ENCODE measurements at places on chromosomes 11 and 22.

DNA sequence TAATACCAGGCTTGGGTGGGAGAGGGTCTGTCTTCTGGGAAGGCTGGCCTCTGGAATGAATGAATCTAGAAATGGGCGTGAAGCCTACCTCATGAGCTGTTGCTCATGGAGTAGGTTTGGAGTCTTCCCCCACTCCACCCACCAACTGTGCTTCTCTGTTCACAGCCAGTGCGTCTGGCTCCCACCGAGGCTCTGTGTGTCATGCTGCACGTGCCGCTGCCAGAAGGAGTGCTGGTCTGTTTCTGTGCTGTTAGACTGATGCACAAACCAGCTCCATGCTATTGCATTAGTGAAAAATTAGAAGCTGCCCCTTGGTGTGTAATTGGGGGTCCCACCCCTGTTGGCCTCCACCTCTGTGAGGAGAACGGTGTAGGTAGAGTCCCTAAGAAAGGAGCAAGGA lies 132.3 kb upstream of the PARVA start:
- DNase-seq, result no peak

GRCh38 chr22:24944217-24944937 lies 2.1 kb downstream of the LHFPL7 start:
- no peak for DNase-seq

DNA sequence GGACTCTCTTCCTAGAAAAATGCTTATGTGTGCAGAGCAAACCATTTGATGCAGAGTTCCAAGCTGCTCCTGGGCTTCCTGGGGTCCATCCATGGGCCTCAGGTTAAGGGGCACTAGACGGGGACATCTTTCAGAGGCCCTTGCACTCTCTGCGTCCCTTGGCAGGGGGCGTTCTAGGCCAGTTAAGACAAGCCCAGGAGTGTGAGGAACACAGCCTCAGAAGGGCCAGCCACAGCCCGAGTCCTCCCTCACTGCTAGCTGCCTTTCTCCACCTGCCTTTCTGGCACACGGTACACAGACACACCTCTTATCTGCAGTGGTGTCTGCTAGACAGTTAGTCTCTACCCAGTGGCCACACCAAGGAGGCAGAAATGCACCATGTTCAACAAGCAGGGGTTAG lies 18.0 kb upstream of the BID start:
- DNase-seq, result no peak

- no peak for DNase-seq
Measured at GRCh38 chr11:101346591-101346990, 217.0 kb upstream of the PGR start.

DNA sequence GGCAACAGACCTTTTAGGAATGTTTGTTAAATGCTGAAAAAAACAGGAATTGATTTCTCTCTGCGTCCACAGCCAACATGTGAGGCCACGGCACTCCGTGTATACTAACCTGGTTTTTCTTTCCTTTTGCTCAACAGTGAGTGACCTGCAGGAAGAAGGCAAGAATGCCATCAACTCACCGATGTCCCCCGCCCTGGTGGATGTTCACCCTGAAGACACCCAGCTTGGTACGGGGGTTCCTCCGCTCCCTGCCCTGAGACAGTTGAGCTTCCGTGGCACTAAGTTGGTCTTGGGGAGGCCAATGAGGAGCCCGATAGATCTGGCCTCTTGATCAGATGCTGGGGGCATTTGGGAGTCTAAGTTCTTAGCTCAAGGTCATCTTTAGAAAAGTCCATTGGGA lies 69.7 kb downstream of the PARVB start:
- DNase-seq, result no peak

DNA sequence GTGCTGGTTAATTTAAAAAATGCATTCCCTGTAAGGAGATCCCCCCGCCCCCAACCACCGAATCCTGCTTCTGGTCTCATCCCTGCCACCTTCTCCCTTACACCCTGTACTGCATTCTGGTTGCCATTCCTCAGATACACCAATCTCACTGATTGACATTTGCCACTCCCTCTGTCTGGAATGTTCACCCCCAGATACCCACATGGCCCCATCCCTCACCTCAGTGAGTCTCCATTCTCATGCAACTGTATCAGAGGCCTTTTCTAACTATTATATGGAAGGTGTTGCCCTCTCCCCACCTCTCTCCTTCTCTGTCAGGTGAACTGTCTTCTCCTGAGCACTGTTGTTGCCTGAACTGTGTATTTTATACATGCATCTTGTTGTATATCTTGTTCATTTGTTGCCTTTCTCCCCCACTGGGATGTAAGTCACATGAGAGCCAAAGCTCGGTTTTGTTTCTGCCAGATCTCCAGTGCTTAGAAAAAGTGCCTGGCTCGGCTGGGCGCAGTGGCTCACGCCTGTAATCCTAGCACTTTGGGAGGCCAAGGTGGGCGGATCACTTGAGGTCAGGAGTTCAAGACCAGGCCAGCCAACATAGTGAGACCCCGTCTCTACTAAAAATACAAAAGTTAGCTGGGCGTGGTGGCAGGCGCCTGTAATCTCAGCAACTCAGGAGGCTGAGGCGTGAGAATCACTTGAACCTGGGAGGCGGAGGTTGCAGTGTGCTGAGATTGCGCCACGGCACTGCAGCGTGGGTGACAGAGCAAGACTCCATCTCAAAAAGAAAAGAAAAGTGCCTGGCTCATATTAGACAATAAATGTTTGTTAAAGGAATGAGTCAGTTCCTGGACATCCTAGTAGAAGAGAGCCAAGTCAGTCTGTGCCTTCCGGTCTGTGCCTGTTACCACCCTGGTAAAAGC lies 61.0 kb downstream of the TNRC6B start:
- no peak for DNase-seq

- no peak for DNase-seq
Measured at GRCh38 chr11:104078245-104078644, 41.8 kb downstream of the DDI1 start.

DNA sequence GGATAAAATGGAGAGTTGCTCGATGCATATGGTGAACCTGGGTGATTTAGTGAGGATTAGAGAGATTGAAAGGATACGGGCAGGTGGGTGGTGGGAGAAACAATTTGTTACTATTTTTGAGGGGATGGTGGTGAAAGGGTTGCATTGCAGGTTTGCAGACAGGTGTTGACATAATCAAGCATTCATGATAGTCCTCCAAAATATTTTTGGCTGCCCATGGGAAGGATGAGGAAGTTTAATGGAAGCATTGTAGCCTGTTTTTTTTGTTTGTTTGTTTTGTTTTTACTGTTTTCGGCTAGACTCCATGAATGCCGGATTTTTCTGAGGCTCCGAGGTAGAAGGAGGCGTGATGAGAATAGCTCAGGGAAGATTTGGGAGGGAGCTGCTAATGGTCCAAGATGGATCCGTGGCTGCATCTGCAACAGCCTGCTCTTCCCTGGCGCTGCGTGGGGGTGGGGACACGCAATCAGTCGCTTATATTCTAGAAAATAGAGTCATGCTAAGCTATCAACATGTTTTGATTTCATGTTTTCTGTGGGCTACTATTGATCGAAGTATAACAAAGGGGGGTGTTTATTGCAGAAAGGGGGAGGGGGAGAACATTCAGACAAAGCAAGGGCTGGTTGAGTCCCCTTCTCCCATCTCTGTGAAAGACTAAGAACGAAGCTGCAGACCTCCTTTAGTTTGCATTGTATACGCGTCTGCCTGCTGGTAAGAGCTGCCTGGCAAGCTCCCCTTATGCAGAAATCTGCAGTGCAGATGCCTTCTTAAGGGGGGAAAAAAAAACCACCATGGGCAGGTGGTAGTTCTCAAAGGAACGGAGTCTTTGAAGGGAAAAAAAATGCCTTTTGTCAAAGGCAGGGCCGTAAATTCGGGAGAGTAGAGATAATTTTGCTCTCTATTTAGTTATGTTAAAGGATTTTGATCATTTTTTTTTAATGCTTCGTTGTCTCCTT lies 1.0 kb downstream of the RTN3 start:
- no peak for DNase-seq

- DNase-seq, result no peak
Measured at GRCh38 chr22:22390989-22391388, 117.6 kb downstream of the ZNF280B start.
